ENCODE measurements at places on chromosomes 1 and 21. TPM values are rescaled to one million over a fixed set of nuclear protein-coding genes. Genes with fewer than 3 reads are reported as not detected.

The RGSL1 gene
- polyA plus RNA-seq = not detected

GRCh38 chr1:25057188-25057587 is 127.1 kb upstream of the RUNX3 start:
- DNase-seq = no peak

DNA sequence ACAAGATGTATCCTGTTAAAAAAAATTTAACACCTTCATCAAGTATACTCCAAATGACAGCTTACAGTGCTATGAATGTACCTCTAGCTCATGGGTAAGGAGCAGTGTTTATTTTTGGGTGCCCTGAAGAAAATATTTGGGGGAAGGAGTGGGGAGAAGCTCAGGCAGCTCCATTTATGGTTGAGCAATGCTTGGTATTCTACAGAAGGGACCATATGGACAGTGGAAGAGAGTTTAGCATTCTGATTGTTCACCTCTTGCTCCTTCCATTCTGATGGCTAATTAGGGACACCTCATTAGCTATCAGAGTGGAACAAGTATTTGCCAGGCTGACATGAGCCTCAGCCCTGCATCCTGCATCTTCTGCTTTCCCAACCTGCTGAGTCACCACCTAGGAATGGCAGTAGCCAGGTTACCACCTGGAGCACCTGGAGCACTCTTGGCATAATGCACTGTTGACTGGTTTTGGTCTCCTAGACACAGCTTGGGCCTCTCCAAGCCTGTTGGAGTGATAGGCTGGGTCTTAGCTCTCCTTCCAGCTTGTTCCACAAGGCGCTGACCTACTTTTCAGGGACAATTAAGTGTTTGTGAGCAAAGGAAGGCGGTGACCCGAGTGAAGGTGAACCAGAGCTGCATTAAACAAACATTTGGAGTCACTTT is 62.0 kb upstream of the MACF1 start:
- no peak for DNase-seq

DNA sequence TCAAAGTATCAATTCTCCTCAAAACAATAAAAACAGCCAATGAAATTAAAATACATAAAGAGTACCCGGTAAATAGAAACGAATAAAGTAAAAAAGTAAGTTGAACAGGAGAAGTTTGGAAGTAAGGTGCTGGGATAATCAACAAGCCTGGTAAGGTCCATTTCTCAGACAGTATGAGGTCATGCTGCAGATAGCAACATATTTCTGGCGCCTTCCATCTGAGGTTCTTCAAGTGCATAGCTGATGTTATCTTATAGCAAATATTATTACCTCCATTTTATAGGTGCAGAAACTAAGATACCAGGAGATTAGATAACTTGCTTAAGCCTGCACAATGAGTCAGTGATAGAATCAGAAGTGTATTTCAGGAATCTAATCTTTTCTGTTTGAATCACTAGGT is 23.7 kb upstream of the CEP350 start:
- DNase-seq = no peak

The OR2L13 gene
- 0.08 TPM for polyA plus RNA-seq

The TRIM67 gene
- 0.22 TPM for polyA plus RNA-seq

DNA sequence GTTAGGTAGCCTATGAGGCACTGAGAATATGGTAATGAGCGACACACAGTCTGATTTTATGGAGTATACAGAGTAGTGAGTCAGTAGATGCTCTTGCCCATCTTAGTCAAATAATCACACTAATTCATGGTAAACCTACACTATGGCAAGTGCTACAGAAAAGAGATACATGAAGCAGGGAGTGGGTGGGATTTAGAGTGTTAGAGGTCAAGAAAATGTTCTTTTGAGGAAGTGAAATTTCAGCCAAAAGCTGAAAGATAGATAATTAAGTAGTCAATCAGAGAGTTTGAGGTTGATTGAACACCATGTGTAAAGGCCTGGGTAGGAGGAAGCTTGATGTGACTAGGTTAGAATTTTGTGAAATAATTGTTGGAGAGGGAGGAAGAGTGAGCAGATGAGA is 14.7 kb downstream of the MDM4 start:
- DNase-seq = no peak

DNA sequence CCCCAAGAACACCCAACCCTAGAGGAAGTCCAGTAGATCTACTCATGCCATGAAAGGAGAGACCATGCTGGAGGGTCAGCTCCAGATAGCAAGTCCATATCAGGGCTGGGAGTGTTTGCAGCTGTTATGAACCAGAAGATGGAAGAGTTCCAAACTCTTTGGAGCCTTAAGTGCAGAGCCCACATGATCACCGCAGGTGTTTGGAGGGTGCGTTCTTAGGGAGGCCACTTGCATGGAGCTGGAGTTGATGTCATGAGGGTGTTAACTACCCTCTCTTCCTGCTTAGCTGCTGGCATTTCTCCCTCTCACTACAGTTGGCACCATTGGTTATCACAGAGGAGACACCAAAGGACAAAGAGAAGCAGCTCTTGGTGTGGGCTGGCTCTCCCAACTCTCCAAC is 616.9 kb downstream of the AJAP1 start:
- no peak for DNase-seq

GRCh38 chr1:88300752-88301263 is 383.3 kb upstream of the PKN2 start:
- no peak for DNase-seq

DNA sequence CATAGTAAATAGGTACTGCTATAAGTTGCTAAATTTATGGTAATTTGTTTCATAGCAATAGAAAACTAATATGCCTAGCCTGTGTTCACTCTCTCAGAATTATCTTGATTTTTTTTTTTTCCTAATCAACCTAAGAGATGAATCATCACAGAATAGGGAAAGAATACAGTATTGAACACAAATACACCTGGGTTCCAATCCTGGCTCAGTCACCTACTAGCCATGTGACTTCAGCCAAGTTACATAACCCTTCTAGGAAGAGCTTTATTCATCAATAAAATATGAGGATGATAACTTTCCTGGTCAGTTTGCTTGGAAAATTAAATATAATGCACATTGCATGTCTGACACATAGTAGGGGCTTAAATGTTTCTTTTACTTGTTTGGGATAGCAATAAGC is 279.5 kb downstream of the FOXD2 start:
- DNase-seq = no peak

DNA sequence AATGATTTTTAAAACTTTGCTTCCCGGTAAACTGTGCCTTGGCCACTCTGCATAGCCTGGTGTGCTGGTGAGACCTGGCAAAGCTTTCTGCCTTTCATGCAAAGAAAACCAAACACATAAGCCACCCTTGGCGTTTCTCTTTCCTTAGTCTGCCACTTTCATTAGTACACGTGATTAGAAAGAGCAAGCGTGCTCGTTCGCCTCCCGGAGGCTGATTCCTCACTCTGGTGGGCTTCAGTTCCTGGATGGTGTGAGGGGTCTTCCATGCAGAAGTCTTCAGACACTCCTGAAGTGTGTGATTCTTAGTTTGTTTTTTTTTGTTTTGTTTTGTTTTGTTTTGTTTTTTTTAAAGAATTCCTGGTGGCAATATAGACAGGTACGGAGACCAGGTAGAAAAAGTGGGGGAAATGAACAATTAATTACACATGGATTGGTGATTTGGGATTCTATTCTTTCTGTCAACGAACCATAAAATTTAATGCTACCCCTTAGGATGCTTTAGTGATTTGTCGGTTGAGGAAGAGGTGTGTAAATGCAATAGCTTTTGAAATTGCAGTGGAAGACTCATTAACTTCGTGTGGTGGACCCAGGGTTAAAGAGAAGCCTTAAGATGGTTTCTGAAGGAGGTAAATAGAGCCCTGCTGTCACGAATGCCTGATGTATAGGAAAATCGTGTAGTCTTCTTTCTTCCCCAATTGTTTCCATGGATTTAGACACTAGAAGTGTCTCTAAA is 2.1 kb downstream of the GALNT2 start:
- no peak for DNase-seq

The TAGLN2 gene
- polyA plus RNA-seq = 154 TPM

DNA sequence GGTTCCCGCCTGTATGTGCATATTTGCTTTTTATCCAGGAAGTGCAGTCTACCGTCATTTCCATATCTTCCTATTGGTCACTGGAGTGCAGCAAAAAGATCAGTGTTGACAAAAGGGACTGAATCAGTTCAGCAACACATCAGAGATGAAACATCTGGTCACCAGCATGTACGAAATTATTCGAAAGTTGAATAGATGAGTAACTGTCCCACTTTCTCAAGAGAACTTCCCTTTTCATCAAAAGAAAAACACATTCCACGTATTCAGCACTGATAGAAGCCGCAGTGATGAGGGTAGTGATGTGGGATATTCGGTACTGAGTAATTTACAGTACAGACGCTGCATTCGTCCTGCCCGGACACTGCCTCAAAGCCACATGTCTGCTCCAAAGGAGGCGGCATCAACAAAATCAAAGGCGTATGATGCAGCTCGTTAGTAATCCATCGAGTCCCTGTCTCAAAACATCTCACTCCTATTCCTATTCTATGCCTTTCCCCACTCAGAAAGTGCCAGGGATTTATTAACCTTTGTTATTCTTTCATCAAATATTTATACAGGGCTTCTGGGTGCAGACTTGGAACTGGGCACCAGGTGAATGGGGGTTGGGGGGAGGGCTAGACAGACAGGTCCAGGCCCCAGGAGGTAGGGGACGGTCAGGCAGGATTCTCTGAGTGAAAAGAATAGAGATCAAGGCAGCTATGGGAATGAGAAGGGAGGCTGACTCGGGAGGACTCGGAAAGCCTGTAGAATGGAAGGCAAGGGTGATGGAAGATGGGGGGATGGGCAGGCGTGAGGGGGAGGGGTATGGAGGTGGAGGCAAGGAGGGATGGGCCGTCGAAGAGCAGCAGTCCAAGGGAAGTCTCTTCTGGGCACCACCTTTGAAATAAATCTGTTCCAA is 79.5 kb upstream of the SLC45A1 start:
- no peak for DNase-seq

DNA sequence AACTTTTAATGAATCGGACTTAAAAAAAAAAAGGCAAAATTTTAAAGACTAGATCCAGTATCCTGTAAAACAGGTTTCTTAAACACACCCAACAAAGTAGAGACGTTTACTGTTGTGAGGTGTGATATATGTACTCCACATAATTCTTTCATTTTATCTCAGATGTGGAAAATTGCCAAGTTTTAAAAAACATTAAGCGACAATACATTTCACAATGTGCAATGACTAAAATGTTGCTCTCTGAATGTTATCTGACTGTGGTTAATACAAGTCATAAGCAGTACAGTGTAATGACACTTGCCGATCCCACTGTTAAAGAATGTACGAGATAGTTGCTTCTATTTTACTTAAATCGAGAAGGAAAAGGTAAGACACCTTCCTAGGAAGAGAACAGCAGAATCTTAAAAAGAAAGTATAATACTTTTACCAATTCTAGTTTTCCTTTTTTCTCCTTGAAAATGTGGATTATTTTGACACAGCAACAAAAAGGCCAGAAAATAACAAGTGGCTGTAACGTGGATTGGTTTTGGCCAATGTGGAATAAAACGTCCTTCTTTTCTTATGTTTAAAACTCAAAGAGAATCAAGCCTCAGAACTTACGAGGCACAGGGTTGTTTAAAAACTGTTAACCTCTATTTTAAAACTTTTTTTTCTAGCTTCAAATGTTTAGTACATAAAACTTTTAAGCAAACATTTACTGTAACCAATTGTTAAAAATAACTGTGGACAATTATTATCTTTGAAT is 51.4 kb downstream of the TP53BP2 start:
- no peak for DNase-seq

The OR2T33 gene
- not detected for polyA plus RNA-seq

DNA sequence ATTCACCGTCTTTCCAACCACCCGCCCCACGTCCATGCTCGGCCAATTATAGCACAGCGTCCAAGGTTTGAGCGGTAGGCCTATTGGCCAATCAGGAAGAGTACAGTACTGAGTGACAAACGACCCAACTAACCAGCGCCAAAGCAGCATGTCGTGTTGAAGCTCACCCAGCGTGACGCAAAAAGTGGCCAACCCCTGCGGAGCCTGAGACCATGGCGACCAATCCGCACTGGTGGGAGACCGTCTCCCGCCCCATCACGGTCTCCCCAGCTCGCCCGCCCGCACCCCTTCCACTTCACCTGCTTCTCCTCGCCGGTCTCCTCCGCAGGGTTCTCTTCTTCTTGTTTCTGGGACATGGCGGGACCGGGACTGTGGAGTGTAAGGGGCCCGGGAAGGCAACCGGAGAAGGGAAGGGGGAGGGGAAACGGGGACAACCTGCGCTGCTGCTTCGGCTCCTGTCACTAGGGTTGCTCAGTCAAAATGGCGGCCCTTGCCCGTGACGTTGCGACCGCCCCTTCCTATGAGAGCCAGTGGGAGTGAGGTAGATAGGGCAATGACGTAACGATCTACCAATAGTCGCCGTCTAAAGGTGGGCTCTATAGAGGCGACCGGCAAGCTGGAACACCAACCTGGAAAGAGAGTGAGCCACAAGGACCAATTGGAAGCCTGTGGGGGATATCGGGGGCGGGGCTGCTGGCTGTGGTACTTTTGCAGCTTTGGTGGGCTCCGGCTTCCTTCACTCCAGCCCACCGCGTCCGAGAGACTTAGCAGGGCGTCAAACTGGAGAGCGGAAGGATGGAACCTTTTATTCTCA is at the start of gene ENSA:
ENSA (minus strand) TSS at position 498 of the 814 bp plus-strand sequence; CDS start at position 356, 142 bp downstream.
- peak; percentile 99 for DNase-seq

DNA sequence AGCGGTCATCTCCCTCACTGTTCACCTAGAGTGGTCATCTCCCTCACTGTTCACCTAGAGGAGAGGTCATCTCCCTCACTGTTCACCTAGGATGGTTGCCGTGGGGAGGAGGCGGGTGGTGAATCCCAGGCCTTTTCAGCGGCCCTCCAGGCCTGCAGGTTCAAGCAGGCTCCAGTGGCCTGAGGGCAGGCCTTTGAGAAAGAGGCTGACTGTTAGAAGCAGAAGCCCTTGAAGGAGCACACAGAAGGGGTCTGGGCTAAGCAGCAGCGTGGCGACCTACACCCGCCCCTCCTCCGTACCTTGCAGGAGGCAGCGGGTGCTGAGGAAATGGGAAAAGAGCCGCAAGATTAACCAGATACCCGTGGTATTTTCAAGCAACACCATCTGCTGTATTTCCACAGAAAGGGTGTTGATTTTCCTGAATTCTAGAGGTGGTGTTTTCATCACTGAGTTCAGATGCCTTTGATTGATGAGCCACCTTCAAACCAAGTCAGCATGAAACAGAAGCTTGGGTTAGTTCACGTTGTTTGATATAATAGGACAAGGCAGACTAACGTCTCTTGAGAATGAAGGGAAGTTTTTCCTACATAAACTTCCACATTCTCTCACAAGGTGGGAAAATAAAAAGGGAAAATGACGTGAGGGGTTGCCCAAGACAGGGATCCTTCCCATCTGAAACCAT is 289.5 kb downstream of the KIF26B start:
- DNase-seq = no peak

The LRRC71 gene
- polyA plus RNA-seq = 0.32 TPM

GRCh38 chr1:212107481-212107880 is 71.9 kb downstream of the DTL start:
- no peak for DNase-seq

The KCNQ4 gene
- 2.1 TPM for polyA plus RNA-seq

GRCh38 chr1:37158113-37158749 is 123.9 kb upstream of the GRIK3 start:
- no peak for DNase-seq

The CAMK1G gene
- 6.2 TPM for polyA plus RNA-seq

The S100B gene
- polyA plus RNA-seq = 4.1 TPM

- no peak for DNase-seq
Observed at GRCh38 chr1:172928412-172928811, 122.3 kb downstream of the TNFSF18 start.

All from right renal pelvis (tissue), 4 donors.